ENCODE measurements at places on chromosomes 3 and 15.

DNA sequence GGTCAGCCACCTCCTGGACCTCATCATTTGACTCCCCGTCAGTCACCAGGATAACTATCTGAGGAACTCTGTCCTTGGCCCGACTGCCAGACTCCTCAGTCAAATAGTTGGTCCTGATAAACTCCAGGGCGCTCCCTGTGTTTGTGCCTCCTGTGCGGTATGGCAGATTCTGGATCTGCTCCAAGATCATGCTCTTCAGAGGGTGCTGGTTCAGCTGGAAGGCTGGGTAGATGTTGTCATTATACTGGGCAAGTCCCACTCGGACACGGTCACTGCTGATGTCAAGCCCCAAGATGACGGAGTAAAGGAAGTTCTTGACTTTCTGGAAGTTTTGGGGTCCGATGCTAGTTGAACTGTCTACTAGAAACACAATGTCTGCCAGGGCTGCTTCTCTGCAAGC is 31.1 kb upstream of the CAPN7 start:
- H3K36me3 ChIP-seq: no peaks in the 10 kb centered on the region
- DNase-seq: no peak
- H3K27ac ChIP-seq: no peak overlapping the region

GRCh38 chr15:88797663-88798339 is 5.4 kb upstream of the ACAN start:
- no peak for DNase-seq
- no peaks in the 10 kb centered on the region for H3K36me3 ChIP-seq
- no peak overlapping the region for H3K4me3 ChIP-seq
- no peaks in the 10 kb centered on the region for H3K27me3 ChIP-seq

GRCh38 chr3:157204431-157204830 is 44.5 kb upstream of the CCNL1 start:
- no peak for DNase-seq
- H3K36me3 ChIP-seq: no peaks in the 10 kb centered on the region
- no peaks in the 10 kb centered on the region for H3K4me1 ChIP-seq

DNA sequence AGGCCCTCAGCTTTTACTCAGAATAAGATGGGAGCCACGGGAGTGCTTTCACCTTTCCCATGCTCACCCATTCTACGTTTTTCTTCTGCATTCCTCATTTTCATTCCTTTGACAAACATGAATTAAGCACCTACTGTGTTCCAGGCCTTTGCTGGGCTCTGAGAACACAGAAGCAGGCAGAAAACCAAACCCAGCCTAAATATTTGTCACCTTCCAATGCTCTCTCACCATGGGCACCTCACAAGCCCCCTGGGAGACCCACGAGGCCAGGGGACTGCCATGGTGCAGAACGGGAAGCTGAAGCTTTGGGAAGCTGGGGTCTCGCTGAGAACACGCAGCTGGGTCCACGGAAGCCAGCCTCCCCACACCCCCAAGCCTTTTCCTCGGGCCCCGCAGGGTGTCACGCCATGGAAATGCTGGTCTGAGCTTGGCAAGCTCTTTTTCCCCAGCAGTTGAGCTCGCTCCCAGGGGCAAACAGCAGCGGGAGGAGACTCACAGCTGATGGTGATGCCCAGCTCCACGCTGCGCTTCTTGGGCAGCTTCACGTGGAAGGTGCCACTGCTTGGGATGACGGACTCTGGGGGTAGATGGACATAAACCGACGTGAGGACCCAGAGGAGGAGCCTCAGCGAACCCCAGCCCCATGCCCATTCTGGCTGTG is 27.7 kb downstream of the GRIP2 start:
- H3K27me3 ChIP-seq: no peaks in the 10 kb centered on the region
- H3K4me3 ChIP-seq: no peak overlapping the region
- no peak overlapping the region for H3K27ac ChIP-seq
- no peaks in the 10 kb centered on the region for H3K4me1 ChIP-seq
- DNase-seq: peak; percentile 24
- no peaks in the 10 kb centered on the region for H3K36me3 ChIP-seq

DNA sequence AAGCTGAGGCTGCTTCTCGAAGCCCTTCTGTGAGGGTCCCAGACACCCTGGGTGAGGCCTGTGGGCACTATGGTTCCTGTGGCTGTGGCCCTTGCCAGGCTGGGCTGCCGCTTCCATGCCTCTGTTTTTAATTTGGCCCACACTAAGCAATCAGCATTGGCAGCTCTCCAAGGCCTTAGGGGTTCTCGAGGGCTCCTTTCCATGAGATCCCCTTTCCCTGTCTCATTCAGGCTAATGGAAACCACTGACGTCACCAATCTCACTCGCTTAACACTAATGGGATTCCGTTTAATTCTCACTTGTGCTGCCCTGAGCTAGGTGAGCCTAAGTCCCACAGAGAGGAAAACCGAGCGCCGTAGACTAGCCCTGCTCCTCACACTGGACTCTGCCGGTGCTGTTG is 60.2 kb upstream of the RAB6B start:
- no peak overlapping the region for H3K27ac ChIP-seq
- DNase-seq: no peak
- no peaks in the 10 kb centered on the region for H3K4me1 ChIP-seq

DNA sequence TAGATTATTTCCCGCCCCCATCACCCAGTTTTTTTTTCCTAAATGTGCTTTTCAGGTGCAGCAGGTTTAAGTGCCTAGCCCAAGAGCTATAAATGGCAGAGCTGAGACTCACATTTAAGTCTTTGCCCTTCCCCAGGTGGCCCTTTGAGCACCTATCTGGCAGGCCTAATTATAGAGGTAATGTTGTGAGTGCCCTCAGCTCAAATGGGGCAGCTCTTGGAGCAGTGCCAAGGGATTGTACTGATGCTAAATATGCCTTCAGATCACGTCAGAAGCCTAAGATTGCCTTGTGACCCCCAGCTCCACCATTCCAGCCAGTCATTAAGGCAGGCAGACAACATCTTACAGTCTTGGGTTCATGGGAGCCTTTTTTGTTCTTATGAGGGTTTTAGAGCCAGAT is 159.5 kb downstream of the RPLP1 start:
- H3K27ac ChIP-seq: no peak overlapping the region
- H3K4me3 ChIP-seq: no peak overlapping the region
- H3K36me3 ChIP-seq: no peaks in the 10 kb centered on the region
- no peaks in the 10 kb centered on the region for H3K27me3 ChIP-seq
- H3K4me1 ChIP-seq: peaks cover 10% of the 10 kb centered on the region
- no peak for DNase-seq

- DNase-seq: no peak
- peak overlapping the region; percentile 96 for H3K27ac ChIP-seq
- H3K36me3 ChIP-seq: peaks cover 4% of the 10 kb centered on the region
- H3K4me3 ChIP-seq: peak overlapping the region; percentile 96
Measured at GRCh38 chr3:184710870-184711492, 883 bp downstream of the MAGEF1 start.

DNA sequence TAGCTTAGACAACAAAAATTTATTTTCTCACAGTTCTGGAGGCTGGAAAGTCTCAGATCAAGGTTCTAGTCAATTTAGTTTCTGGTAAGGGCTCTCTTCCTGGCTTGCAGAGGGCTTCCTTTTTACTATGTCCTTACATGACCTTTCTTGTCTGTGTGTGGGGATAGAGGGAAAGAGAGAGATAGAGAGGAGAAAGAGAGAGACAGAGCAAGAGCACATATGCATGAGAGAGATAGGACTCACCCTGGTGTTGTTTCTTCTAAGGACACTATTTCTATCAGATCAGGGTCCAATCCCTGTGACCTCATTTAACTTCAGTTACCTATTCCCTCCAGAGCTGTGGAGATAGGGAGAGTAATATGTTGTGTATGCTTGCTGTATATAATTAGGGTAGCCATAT is 44.9 kb upstream of the TEX9 start:
- no peaks in the 10 kb centered on the region for H3K4me1 ChIP-seq
- DNase-seq: no peak
- H3K4me3 ChIP-seq: no peak overlapping the region

DNA sequence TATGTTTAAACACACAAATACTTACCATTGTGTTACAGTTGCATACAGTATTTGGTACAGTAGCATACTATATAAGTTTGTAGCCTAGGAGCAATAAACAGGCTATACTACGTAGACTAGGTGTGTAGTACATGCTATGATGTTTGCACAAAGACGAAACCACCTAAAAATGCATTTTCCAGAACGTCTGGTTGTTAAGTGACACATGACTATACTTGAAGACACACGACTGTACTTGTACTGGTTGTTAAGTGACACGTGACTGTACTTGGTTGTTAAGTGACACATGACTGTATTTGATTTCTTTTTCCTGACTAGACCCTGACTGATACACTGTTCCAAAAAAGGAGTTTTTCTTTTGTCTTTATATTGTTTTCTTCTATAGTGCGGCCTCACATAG is 34.1 kb downstream of the RAB8B start:
- H3K36me3 ChIP-seq: peaks cover 4% of the 10 kb centered on the region
- H3K27me3 ChIP-seq: no peaks in the 10 kb centered on the region
- H3K27ac ChIP-seq: no peak overlapping the region
- no peak for DNase-seq
- peaks cover 9% of the 10 kb centered on the region for H3K4me1 ChIP-seq

GRCh38 chr3:188471723-188472122 is 317.8 kb downstream of the LPP start:
- H3K36me3 ChIP-seq: no peaks in the 10 kb centered on the region
- no peak overlapping the region for H3K4me3 ChIP-seq
- H3K27me3 ChIP-seq: no peaks in the 10 kb centered on the region
- H3K27ac ChIP-seq: peak overlapping the region; percentile 45

DNA sequence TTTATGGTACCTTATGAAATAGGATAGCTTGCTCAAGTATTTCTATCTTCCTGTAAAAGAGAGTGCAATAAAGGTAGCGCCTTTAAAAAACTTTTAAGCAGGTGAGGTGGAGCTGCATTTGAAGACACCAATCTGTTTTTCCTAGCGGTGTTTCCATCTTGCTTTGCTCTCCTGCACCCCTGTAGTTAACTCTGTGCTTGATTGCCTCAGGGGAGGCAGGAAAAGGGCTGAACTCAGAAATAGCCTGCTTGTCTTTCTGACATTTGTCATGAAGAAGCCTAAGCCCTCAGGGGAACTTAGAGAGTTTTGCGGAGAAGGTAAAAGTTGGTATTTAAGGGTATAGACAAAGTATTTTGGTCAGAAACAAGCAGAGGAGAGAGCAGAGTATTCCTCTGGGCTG is 63.0 kb upstream of the TPRG1 start:
- no peaks in the 10 kb centered on the region for H3K27me3 ChIP-seq
- DNase-seq: no peak
- no peaks in the 10 kb centered on the region for H3K4me1 ChIP-seq

DNA sequence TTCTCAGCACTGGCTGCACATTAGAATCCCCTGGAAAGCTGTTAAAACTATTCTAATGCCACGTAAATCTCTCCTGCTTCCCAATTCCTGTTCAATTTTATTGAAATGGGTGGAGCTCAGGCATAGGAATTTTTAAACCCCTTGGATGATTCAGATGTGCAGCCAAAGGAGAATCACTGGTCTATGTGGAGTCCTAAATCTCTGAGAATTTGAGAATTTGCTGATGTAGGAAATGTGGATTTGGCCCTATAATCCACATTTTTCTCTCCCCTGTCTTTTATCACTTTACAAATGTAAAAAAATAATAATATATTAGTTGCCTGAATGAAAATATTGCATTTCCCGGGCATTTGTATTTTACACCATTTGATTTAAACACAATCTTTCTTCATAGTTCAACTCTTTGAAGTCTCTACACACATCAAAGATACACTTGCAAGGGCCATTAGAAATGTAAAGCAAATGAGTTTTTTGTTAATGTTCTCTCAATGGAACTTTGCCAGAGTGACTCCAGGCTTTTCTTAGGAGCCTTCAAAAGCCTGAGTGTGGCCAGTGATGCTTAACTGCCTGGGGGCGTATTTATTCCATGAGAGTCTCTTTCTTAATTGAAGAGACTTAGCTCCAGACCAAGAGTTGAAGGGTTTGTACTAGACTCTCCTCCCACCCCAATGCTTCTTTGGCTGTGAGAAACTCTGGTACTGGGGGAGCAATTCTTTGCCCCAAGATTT is 48.8 kb upstream of the PTX3 start:
- DNase-seq: no peak
- H3K27me3 ChIP-seq: no peaks in the 10 kb centered on the region
- no peaks in the 10 kb centered on the region for H3K4me1 ChIP-seq
- H3K27ac ChIP-seq: no peak overlapping the region
- no peaks in the 10 kb centered on the region for H3K36me3 ChIP-seq

GRCh38 chr3:46440531-46441294 is 24.0 kb downstream of the LTF start:
- H3K27me3 ChIP-seq: no peaks in the 10 kb centered on the region
- H3K36me3 ChIP-seq: no peaks in the 10 kb centered on the region
- no peak for DNase-seq
- no peaks in the 10 kb centered on the region for H3K4me1 ChIP-seq
- no peak overlapping the region for H3K27ac ChIP-seq

DNA sequence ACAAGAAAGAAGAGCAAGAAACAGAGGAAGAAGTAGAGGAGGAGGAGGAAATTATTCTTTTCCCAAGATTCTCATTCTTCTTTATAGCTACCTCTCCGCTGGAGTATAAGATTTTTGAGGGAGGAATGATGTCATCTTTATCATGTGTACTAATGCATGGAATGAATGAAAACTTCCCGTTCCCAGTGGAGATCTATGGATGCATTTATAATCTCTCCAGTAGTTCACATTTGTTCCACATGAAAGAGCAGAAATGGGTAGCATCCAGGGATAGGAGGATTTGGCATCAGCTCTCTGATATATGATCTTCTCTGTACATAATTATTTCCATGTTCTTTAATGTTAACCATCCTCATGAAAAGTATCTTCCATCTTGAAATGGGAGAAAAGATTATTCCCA is 244.4 kb downstream of the ADAMTSL3 start:
- no peaks in the 10 kb centered on the region for H3K4me1 ChIP-seq
- no peaks in the 10 kb centered on the region for H3K27me3 ChIP-seq
- DNase-seq: no peak
- peaks cover 29% of the 10 kb centered on the region for H3K36me3 ChIP-seq
- no peak overlapping the region for H3K27ac ChIP-seq
- H3K4me3 ChIP-seq: no peak overlapping the region

DNA sequence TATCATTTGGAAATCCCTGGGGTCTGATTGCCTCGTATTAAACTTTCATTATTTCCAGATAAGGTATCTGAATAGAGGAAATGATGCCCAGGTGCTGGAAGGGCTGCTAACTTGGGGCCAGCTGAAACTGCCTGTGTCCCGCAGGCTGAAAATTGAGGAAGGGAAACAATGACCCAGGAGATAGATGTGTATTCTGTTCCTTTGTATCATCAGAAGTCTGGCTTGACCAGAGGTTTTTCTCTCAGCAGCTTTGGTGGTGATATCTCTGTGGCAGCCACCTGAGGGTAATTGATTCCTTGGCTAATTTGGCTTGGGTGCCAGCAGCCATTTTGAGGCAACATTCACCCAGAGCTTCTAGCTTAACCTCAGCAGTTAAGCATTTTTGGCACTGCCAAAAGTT is 90.0 kb upstream of the STT3B start:
- no peaks in the 10 kb centered on the region for H3K27me3 ChIP-seq
- H3K36me3 ChIP-seq: no peaks in the 10 kb centered on the region
- H3K27ac ChIP-seq: no peak overlapping the region
- no peak overlapping the region for H3K4me3 ChIP-seq
- H3K4me1 ChIP-seq: no peaks in the 10 kb centered on the region

GRCh38 chr3:162525066-162525742 is 1028.6 kb downstream of the OTOL1 start:
- H3K27me3 ChIP-seq: no peaks in the 10 kb centered on the region
- no peak overlapping the region for H3K4me3 ChIP-seq

GRCh38 chr3:27254896-27255295 is 114.3 kb downstream of the NEK10 start:
- H3K4me1 ChIP-seq: no peaks in the 10 kb centered on the region
- H3K36me3 ChIP-seq: no peaks in the 10 kb centered on the region
- H3K27me3 ChIP-seq: no peaks in the 10 kb centered on the region
- H3K27ac ChIP-seq: no peak overlapping the region
- no peak overlapping the region for H3K4me3 ChIP-seq
- no peak for DNase-seq

All from ascending aorta (tissue), 2 donors.